Naive thymus-derived CD8-positive, alpha-beta T cell (primary cell): ENCODE measurements at places on chromosomes 1 and 21. TPM values are rescaled to one million over a fixed set of nuclear protein-coding genes. Genes with fewer than 3 reads are reported as not detected.

DNA sequence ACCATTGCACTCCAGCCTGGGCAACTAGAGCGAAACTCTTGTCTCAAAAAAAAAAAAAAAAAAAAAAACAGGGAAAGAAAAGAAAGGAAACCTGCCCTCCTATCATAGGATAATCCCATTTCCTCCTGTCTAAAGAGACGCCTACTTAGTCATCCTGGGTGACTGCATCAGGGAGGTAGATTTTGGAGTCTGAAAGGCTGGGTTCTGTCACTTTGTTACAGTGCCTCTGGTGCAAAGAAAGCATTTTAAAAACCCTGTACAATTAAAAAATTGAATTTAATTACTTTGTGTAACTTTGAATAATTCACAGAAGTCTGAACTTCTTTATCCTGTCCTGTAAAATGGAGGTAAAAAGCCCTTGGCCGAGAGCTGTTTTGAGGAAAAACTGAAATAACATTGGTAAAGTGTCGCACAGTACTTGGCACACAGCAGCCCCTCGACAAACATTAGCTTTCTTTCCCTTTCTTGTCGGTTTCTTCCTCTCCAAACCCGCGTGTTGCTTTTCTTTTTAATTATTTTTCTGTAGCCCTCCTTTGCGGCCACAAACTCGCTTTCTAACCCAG lies 657 bp upstream of the HDAC1 start:
- no peak for DNase-seq

DNA sequence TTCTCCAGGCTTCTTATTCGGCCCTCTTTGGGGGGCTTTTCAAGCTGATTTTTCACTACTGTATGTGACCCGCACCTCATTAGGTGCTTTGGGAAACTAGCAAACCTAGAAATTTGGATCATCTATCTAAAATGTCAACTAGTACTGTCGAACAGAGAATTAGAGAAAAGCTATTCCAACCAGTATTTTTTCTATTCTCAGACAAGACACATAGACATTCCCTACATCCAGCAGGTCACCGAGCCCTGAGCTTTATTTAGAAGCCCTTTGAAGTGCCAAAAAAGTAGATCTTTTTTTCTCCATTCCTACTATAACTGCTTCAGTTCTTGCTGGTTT lies 310 bp upstream of the SSR2 start:
- no peak for DNase-seq

GRCh38 chr1:222670110-222670509 lies 42.2 kb downstream of the AIDA start:
- DNase-seq = no peak

DNA sequence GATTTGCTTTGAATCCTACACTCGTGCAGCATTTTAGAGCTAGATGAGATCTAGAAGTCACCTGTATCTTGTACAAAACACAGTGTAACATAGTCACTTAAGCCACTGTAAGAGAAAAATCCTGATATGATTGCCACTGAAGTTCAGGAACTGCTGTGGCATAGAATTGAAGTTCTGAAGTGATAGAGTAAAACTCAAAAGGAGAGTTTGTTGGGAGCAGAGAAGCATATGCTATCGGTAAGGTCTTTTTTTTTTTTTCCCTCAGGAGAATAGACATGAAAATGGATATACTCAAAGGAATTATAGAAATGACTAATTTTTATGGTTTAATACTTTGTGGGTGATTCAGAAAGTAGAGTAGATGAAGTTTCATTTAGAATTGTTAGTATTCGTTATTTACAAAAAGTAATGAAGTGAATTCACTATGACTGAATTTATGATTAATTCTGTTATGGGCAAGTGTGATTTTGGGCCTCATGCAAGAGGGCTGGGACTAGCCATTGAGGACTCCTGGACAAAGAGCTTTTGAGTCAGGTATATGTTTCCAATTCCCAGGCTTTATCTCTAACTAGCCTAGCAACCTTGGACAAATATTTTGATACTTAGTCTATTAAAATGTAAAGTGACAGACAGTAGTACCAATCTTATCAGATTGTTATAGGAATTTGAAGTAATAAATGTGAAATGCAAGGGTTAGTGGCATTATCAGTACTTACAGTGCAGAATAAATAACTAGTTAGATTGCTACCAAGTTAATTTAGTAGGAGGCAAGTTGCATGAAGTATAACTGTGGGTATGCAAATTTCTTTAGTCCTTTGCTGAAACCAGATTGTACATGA lies 3.1 kb downstream of the KCTD3 start:
- no peak for DNase-seq

DNA sequence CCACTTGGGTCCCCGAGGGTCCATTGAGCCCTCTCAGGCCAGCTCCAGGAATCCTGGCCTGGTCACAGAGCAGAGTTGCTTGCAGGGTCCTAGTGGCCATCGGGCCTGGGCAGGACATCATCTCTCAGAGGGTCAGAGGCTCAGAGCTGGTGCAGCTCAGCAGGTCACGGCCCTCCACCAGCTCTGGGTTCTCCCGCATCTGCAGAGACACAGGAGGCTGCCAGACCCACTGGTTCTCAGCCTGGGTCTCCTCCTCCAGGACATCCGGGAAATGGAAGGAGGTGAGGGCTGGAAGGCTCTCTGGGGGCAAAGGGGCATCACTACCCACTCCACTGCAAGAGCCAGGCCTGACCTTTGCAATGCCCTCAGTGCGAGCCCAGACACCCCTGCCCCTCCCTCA lies 6.5 kb downstream of the TMEM54 start:
- DNase-seq = no peak

DNA sequence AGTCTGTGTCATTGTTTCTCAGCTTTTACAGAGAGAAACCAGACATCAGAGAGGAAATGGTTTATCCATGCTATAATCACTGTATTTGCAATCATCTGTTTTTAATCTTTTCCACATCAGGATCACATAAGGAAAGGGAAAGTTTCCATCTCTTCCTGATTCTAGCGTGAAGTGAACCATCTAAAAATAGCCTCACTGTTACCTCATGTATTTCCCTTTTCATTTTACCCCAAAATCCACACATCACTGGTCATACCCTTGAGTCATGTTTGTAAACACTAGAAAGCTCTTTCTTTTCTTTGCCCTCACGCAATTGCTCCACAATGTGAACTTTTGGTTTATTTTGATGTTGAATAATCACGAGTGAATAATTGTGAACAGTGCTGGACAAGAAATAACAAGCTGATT lies 146.0 kb downstream of the PLA2G4A start:
- DNase-seq = no peak

DNA sequence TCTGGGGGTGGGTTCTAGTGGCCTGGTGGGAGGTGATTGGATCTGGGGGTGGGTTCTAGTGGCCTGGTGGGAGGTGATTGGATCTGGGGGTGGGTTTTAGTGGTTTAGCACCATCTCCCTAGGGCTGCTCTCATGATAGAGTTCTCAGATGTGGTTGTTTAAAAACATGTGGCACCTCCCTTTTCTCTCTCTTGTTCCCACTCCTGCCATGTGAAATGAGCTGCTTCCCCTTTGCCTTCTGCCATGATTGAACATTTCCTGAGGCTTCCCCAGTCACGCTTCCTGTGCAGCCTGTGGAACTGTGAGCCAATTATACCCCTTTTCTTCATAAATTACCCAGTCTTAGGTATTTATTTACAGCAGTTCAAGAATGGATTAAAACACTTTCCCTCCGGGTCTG lies 327.3 kb upstream of the AJAP1 start:
- no peak for DNase-seq

DNA sequence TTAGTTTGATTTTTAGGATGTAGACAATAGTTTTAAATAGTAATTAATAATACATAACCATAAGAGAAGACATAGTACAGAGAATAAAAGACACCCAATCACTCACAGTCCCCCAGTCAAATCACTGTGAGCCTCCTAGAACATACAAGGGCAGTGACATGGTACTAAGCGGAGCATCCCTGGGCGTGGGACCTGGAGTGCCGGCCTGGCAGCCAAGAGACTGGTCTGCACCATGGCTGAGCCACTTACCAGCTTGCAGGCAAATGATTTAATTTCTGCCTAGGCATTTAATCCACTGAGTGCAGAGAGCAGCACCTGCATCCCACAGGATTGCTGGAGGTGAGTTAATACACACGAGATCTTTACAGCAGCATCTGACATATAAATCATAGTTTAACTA lies 20.4 kb downstream of the SDHB start:
- no peak for DNase-seq

- no peak for DNase-seq
These were observed 39.1 kb upstream of the SELENON start for GRCh38 chr1:25760871-25761270.

- no peak for DNase-seq
These were observed 85.9 kb downstream of the ROR1 start for GRCh38 chr1:63859480-63860275.

DNA sequence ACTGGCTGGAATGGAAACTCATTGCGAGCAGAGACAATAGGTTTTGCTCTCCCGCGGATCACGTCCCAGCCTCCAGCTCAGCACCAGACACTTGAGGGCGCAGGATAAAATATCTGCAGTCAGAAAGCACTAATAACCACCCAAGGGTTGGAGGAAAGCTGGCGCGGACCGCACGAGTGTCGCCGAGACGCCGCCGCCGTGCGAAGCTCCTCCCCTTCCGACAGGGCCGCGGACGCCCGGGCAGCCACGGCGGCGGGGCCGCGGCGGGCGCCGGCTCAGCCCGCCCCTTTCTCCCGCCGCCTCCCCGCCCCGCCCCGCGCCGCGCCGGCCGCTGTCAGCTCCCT lies at the start of gene CMPK1:
TSS of gene CMPK1 (plus strand) at position 213 of the 344 bp plus-strand sequence. CDS start 156 bp downstream, outside the sequence.
- peak; percentile 72 for DNase-seq

GRCh38 chr1:55624766-55625165 lies 409.6 kb upstream of the USP24 start:
- DNase-seq = no peak

DNA sequence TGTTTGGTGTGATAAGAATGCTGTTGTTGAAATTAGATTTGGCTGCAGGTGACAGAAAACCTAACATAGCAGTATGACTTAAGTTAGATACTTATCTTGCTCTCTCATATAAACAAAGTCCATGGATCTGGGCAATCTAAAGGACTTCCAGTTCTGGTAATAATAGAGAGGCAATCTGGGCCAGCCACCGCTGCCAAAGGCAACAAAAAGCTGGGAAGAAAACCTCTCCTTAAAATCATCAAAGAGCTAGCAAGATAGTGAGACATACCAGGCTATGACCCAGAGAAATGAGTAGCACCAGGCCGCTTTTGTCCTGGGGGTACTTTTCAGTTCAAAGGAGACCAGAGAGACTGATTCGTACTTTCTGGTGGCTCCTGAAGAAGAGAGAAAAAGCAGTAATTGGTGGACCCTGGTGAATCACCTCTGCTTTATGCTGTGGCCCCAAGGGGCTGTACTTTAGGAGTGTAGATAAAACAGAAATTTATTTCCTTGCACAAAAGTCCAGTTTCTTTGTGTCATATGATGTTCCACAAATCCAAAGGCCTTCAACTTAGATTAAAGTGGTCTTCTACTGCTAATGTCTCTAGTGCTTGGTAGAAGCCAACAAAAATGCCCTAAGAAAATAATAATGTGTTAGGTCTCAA lies 125.4 kb downstream of the TBX19 start:
- no peak for DNase-seq

- no peak for DNase-seq
These were observed 105.3 kb downstream of the DISP1 start for GRCh38 chr1:222920169-222920568.

DNA sequence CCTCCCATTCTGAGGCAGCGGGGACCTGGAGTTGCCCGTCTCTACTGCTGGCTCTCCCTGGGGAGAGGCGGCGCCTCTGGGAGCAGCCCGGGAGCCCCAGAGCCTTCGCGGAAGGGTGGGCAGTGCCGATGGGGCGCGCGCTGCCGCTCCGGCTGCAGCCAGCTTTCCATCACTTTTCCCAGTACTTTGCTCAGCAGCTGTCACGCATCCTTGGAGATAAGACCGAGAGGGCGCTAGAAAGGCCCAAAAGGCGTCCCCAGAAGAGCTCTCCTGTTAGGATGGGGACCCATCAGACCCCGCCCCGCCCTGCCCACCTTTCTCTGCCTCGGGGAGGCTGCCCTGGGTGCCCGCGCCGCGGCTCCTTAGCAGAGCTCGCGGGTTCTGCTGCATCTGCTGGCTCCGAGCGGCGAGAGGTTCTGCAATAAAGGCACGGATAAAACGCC lies 534 bp downstream of the KCNH1 start:
- DNase-seq = no peak

DNA sequence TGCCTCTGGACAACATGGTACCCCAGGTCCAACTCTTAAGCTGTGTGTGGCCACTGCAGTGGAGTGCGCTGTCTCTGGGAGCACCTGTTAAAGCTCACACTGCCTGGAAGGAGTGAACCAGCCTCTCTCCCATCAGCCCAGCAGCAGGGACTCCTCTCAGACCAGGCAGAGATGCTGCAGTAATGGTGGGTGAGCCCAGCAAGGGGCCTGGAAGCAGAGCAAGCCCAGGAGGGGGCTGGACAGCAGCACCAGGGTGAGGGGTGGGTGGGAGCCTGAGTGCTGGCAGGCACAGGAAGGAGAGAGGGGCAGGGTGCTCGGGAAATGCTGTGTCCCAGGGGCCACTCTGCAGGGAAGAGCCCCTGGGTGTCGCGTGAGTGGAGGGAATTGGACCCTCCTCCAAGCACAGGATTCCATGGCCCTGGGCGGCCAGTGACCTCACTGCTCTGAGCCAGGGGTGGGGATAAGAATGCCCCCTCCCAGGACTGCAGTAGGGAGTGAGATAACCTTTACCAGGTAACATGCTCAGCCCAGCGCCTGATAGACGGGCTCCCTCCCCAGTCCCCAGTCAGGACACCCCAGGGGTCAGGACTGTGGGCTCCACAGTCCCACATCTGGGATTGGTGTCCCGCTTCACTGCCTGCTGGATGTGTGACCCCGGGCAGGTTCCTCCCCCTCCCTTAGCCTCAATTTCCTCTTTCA lies 313.1 kb downstream of the MATN1 start:
- DNase-seq = no peak

- no peak for DNase-seq
These were observed 61.8 kb upstream of the LAMC2 start for GRCh38 chr1:183124259-183124658.

GRCh38 chr1:56986397-56986796 lies 20.6 kb upstream of the C8B start:
- DNase-seq = no peak

- no peak for DNase-seq
These were observed 394.6 kb downstream of the LRRIQ3 start for GRCh38 chr1:73803380-73803779.

DNA sequence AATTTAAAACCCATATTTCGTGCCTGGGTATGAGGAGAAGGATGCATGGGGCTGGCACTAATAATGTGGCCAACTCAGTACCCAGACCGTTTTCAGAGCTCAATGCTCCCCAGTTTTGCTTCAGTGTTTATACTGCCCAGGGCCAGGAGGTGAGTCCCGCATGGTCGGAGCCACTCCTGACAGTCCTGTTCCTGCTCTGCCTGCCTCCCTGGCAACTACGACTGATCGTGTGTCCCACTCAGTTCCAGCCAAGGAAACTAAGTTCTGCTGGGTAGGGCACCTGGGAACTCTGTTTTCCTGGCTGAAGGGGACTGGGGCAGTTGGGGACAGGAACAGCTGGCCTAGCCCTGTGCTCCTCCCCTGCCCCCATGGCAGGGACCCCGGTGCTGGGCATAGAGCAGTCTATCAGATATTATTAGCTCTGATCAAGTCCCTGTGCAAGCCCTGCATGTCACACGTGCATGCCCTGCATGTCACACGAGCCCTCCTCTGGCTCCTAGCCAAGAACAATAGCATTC lies 19.2 kb downstream of the S100A7 start:
- DNase-seq = no peak

CYYR1 gene
- not detected for total RNA-seq

CATSPERE gene
- total RNA-seq = 2.7 TPM

C8B gene
- total RNA-seq = not detected
